ENCODE measurements at places on chromosomes 6 and 20.

GRCh38 chr20:25090492-25091429, 8.8 kb upstream of the VSX1 start:
- DNase-seq = no peak

DNA sequence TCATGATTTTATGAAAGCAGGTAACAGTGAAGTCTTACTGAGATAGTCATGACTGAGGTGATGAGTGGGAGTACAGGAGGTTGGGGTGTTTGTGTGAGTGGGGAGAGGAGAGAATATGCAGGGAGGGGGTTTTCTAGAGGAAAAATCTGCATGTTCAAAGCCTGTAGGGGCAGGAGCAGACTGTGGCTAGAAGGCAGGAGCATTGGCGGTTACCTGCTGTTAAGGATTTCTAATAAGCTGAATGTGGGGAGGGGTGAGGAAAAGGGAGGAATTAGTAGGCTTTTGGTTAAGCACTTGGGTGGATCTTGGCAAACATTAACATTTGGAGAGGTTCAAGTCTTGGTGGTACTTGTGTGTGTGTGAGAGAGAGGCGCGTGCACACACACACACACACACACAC, 70.8 kb downstream of the EYA4 start:
- no peak for DNase-seq

DNA sequence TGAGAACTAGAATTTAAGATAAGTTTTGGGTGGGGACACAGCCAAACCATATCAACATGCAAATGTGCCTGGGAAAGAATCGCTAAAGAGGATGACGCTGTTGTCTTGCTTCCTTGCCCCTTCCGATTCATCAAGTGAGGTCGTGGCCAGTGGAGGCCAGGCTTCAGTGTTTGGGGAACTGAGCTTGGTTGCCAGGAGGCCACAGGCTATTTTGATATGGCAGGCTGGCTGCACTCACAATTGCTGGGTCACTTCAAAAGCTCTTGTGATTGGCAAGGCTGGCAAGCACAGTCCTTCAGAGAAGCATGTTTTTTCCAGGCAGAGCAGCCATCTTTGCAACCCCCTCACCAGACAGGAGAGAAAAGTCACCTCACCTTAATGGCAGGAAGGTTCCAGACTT, 45.8 kb downstream of the SAMD5 start:
- no peak for DNase-seq

DNA sequence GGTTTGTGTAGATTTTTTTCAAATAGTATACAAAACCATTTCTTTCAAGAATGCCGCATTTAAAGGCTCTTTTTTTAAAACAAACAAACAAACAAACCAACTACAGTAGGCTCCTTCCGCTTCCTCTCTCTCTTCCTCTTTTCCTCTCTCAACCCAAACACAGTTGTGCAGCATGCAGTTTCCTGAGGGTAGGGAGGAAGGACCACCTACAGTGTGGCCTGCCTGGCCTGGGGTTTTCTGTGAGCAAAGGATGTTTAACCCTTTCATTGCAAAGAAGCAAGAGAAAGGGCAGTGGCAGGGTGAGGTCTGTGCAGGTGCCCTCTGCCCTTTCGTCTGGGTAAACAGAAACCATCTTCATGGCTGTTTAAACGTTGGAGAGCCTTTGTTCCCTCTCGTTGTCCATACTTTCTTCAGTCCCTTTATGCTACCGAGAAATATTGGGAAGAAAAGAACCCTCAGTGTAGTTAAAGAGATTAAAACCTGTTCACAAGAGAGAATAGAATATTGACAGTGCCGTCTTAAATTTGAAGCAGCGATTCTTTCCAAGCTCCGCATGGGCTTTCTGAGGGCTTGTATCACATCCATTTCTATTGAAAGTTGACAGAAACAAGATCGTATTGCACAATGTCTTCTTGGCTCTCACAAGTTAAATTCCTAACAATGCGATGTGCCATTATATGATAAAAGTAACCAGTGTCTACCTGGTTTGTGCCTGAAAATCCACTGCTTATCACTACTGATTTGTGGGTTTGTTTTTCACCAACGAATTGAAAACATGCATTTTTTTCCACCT, 215.5 kb upstream of the SNX9 start:
- DNase-seq = no peak

DNA sequence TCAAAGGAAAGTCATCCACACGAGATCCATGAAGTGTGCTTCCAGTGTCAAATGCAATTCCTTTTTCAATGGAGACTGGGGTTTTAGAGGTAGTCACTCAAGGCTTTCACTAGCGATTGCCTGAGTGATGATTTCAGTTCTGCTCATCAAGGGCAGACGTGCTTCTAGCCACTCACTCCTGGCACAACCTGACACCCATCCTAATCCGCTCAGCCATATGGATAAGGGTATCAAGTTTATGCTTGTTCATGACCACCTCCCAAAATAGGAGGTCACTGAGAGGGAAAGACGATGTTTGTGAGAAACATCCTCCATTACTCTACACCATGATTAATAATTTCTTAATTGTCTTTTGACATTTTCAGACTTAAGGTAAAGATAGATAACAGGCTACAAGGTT, 91.3 kb upstream of the HEY2 start:
- no peak for DNase-seq

DNA sequence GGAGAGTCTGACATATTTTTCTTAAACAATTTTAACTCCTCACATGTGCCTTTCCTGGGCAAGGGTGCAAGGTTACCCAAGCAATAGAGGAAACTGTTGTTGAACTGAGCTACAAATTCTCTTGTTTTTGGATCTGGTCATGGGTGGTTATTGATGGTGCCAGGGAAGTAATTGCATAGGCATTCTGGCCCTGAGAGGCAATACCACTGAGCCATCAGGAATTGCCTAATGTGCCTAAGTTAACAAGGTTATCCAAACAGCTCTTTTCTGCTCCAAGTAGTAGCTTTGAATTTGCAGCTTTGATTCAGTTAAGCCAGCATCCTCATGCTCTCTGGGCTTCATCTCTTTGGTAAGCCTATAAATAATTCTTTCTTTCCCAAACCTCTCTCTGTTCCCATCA, 266.0 kb upstream of the BTBD3 start:
- no peak for DNase-seq

- DNase-seq = no peak
Measured at GRCh38 chr6:110877569-110877968, 3.0 kb downstream of the AMD1 start.

GRCh38 chr6:48957781-48958180, 505.3 kb downstream of the MMUT start:
- no peak for DNase-seq

DNA sequence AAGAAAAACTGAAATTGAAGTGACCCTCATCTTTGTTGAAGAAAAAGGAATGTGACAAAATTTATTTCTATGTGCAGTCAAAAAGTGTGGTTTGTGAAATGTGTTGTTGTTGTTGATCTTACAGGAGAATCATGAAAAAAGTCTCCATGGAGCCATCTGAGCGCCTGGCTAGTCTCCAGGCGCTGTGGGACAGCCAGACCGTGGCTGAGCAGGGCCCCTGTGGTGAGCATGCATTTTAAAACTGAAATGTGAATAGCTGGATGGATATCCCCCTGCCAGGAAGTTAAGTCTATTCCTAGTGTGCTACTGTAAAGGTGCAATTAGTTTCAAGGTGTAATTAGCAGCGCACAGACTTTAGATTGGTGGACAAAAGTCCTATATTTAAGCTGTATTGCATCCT, 170.6 kb downstream of the CARMIL1 start:
- no peak for DNase-seq

DNA sequence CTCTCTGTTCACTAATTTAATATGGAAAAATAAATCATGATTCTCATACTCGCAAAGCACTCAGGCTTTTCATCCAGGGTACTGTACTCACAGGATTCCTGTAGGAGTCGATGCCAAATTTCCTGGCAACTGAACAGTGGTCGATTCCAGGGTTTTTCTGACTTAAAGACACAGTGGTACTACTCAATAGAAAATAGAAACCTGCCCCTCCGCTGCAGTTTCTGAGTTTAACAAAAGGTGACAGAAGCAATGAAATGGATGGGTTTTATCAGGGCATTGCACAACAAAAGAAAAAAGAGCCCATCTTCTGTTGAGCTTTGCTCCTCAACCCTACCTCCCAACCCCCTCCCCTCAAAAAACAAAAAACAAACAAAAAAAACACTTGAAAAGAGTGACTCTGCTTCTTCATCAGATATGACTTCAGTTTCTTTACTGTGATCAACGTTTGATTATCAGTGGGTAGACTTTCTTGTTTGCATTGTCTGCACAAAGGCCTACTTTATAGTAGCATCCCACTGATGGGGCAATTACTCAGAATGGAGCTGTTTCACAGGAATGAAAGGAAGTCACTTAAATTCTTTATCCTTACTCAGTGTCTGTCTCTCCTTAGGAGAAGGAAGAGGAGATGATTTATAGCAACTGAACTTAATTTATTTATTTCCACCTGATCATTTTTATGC, 96.2 kb upstream of the FOXO3 start:
- DNase-seq = no peak

GRCh38 chr6:129263176-129263575, 380.2 kb downstream of the LAMA2 start:
- DNase-seq = no peak

- no peak for DNase-seq
Measured at GRCh38 chr20:8394308-8394945, 262.4 kb downstream of the PLCB1 start.

GRCh38 chr6:3732345-3733141, 19.0 kb downstream of the PXDC1 start:
- peak; percentile 48 for DNase-seq

DNA sequence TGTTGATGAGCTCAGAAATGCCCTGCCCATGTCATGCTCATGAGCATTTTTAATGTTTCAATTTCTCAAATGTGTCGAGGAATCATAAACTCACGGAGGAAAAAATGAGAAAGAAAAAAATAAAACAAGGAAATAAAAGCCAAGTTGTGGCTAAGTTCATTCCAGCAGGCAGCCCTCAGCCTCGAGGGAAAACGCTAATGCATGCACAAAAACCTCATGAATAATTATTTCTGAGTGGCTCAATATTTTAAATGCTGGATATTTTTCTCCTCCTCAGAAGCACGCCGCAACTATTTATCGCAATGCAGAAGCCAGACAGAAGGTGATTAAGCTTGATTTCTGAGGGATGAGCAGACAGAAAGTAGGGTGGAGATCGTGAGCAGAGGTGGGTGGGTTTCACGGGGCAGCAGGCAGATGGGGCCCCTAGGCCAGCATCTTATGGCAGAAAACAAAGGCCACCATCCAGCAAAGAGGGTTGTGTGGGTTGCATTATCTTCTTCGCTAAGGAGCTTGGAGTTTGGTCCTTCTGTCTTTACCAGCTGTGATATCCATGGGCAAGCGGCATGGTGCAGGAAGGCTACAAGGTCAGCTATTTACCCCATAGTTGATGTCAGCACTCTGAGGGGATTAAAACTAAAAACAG, 151.5 kb upstream of the LRFN2 start:
- DNase-seq = no peak

GRCh38 chr6:132405143-132405915, 4.1 kb upstream of the MOXD1 start:
- DNase-seq = no peak

All from stimulated activated CD4-positive, alpha-beta T cell treated with anti-CD3 and anti-CD28 coated beads, Interleukin-4, amount 100 ng/mL, for 48 hours (primary cell).